Aorta (tissue), 5 donors: ENCODE measurements at places on chromosomes 12 and 14.

- no peak for DNase-seq
Measured at GRCh38 chr12:65496617-65497016, 218.1 kb downstream of the MSRB3 start.

DNA sequence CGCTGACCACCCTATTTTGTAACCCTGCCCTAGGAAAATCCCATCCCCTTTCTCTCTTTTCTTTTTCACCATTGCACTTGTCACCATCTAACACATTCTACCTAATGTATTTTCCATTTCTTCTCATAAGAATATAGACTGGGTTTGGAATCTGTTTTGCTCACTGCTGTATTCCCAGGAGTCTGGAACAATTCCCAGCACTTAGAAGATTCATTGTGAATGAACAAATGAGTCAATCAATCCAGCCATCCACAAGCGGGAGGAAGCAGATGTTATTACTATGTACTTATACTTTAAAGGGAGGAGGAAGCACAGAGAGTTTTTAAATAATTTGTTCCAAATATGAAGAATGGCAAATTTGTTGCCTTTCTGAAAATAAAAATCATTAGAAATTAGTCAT, 142.1 kb downstream of the KIF21A start:
- DNase-seq = no peak

- DNase-seq = no peak
Measured at GRCh38 chr14:94075008-94075407, 6.0 kb downstream of the DDX24 start.

DNA sequence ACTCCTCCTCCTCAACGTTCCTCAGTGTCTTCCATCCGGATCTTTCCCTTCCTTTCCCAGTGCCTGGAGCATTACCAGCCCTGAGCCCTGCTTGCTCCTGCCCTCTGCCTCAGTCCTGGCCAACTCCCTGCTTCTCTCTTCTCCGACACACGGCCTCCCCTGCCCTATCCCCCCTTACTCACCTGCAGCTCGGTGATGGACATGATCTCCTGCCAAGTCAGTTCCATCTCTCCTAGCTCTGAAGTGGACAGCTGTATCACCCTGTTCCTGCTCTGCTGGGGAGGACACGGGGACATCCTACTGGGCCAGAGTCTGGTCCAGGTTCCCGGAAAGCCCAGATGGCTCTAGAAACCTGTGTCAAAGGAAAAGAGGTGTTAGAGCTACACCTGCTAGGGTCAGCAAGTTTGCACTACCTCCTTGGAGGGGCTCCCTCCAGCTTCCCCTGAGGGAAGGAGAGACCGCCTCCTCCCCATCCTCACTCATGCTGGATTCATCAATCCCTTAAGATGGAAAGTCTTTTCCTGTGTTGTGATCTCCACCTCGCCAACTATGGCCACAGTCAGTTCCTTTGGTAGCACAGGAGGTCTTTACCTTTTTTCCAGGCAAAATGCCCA, 5.8 kb downstream of the NFE2 start:
- no peak for DNase-seq

DNA sequence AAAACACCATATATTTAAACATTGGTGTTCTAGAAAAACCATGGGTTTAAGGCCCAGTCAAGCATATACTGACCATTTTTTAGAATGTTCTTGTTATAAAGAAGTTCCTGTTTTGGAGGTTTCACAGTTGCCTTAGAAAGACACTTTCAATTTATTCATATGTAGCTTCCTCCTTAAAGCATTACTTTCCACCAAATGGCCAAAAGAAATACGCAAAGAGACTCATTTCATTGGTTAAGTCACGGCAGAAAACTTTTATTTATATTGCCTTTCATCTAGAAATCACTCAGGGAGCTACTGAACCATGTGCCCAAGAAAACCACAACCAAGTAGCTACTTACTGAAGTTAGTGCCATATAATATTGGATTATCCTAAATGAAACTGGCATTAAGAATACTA, 40.0 kb downstream of the MYBPC1 start:
- no peak for DNase-seq

DNA sequence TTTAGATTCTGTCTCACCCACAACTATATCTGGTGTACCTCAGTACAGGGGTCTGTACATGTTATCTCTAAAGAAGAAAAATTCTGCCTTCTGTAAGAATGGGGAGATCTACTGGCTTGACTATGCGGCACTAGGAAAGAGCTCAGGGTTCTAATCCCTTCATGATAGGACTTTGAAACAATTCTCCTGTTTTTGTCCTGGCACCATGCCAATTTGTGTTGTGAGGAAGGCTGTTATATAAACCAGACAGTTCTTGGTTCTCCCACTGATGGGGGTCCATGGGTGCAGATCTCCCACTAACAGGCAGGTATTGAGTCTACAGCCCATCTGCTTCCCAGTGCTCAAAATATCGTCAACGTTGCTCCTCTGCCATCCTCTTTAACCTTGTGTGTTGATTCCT, 883.7 kb downstream of the GALC start:
- DNase-seq = no peak
